A549 treated with AZD2906 at 1 μM for 4 hours (cell line): ENCODE measurements at places on chromosomes 7 and 10. TPM values are rescaled to one million over a fixed set of nuclear protein-coding genes. Genes with fewer than 3 reads are reported as not detected.

Gene DRGX
- total RNA-seq: 0.02 to 0.03 TPM in 2 of 5 replicates, not detected in the others

Gene ASB10
- not detected in 5 replicates for total RNA-seq

Gene DLG5
- 34.7 to 40.7 TPM (median 38.6 TPM) in 5 replicates for total RNA-seq

Gene TRUB1
- 12.6 to 14.7 TPM (median 14.3 TPM) in 5 replicates for total RNA-seq

Gene GTF2IRD2
- total RNA-seq: 4.1 to 8.9 TPM (median 7.2 TPM) in 5 replicates

Gene MRC1
- 0.01 to 0.02 TPM (median 0.02 TPM) in 4 of 5 replicates, not detected in the other for total RNA-seq

Gene MKI67
- total RNA-seq: 51.6 to 79.2 TPM (median 58.9 TPM) in 5 replicates

Gene ZNF117
- total RNA-seq: 0.09 to 0.16 TPM (median 0.13 TPM) in 5 replicates

Gene RPP30
- 47.8 to 52.2 TPM (median 49.8 TPM) in 5 replicates for total RNA-seq

Gene LRRD1
- total RNA-seq: not detected in 5 replicates

Gene MLXIPL
- total RNA-seq: 0.60 to 1.3 TPM (median 1.1 TPM) in 5 replicates

Gene LRGUK
- total RNA-seq: 0.20 to 0.37 TPM (median 0.31 TPM) in 5 replicates

Gene PAX4
- total RNA-seq: not detected in 5 replicates

Gene KIAA1549
- total RNA-seq: 5.1 to 6.0 TPM (median 5.3 TPM) in 5 replicates

Gene PPP3CB
- 14.8 to 17.8 TPM (median 16.6 TPM) in 5 replicates for total RNA-seq

Gene AKR1B1
- 2,348 to 2,695 TPM (median 2,586 TPM) in 5 replicates for total RNA-seq

Gene SFTPA1
- total RNA-seq: not detected in 5 replicates

Gene TAS2R39
- total RNA-seq: not detected in 5 replicates

Gene FAM20C
- 37.7 to 51.4 TPM (median 49.1 TPM) in 5 replicates for total RNA-seq

Gene PKD2L1
- 0.06 to 0.33 TPM (median 0.16 TPM) in 4 of 5 replicates, not detected in the other for total RNA-seq

Gene PNLIPRP3
- total RNA-seq: 0.03 to 0.07 TPM (median 0.04 TPM) in 5 replicates

Gene ZNF789
- total RNA-seq: 7.8 to 9.1 TPM (median 8.3 TPM) in 5 replicates

Gene ERVW-1
- total RNA-seq: 0.07 TPM in 1 of 5 replicates, not detected in the others

Gene SPDYE2
- total RNA-seq: not detected in 5 replicates

Gene CCDC6
- total RNA-seq: 33.9 to 36.8 TPM (median 34.8 TPM) in 5 replicates

Gene TMEM60
- 25.4 to 28.0 TPM (median 26.9 TPM) in 5 replicates for total RNA-seq

Gene PIK3CG
- total RNA-seq: not detected in 5 replicates

Gene MMD2
- total RNA-seq: not detected in 5 replicates

Gene MPP7
- 0.11 to 0.44 TPM (median 0.24 TPM) in 5 replicates for total RNA-seq

Gene CYP2C8
- not detected in 5 replicates for total RNA-seq

Gene ALKBH4
- 9.9 to 12.6 TPM (median 11.6 TPM) in 5 replicates for total RNA-seq

Gene ANKRD30A
- total RNA-seq: 0.49 to 0.92 TPM (median 0.66 TPM) in 5 replicates

Gene VWDE
- 0.31 to 0.63 TPM (median 0.50 TPM) in 5 replicates for total RNA-seq

Gene USP54
- 8.5 to 11.4 TPM (median 10.4 TPM) in 5 replicates for total RNA-seq

Gene CTAGE4
- 0.06 TPM in 1 of 5 replicates, not detected in the others for total RNA-seq

Gene ZNF511
- total RNA-seq: 60.4 to 72.4 TPM (median 65.9 TPM) in 5 replicates

Gene GNB2
- 181 to 270 TPM (median 268 TPM) in 5 replicates for total RNA-seq

Gene TMEM140
- 1.1 to 1.4 TPM (median 1.3 TPM) in 5 replicates for total RNA-seq

Gene AKR1C2
- 3,370 to 4,443 TPM (median 3,626 TPM) in 5 replicates for total RNA-seq

Gene LIPM
- total RNA-seq: not detected in 5 replicates

Gene INHBA
- 0.23 to 0.66 TPM (median 0.41 TPM) in 5 replicates for total RNA-seq

Gene POLR2J2
- 0.23 to 0.46 TPM (median 0.26 TPM) in 5 replicates for total RNA-seq

Gene HHEX
- total RNA-seq: 12.8 to 14.7 TPM (median 13.9 TPM) in 5 replicates

Gene PLEKHS1
- total RNA-seq: 0.02 to 0.06 TPM (median 0.03 TPM) in 4 of 5 replicates, not detected in the other

Gene PPP1R9A
- 2.7 to 4.0 TPM (median 3.5 TPM) in 5 replicates for total RNA-seq

Gene LOXL4
- 1.4 to 1.6 TPM (median 1.5 TPM) in 5 replicates for total RNA-seq

Gene MMRN2
- total RNA-seq: 0.40 to 1.4 TPM (median 0.93 TPM) in 5 replicates

Gene ADRA2A
- 0.12 to 0.20 TPM (median 0.18 TPM) in 5 replicates for total RNA-seq

Gene CALML5
- total RNA-seq: not detected in 5 replicates

Gene ACTR3C
- 0.06 to 0.07 TPM in 2 of 5 replicates, not detected in the others for total RNA-seq

Gene ST8SIA6
- total RNA-seq: 0.03 to 0.14 TPM (median 0.06 TPM) in 4 of 5 replicates, not detected in the other

Gene ENTPD1
- 0.02 to 0.09 TPM (median 0.07 TPM) in 3 of 5 replicates, not detected in the others for total RNA-seq

Gene STEAP2
- total RNA-seq: 3.0 to 4.2 TPM (median 3.9 TPM) in 5 replicates

Gene MMP21
- 0.03 TPM in 1 of 5 replicates, not detected in the others for total RNA-seq

Gene CPN1
- 0.22 to 0.37 TPM (median 0.34 TPM) in 5 replicates for total RNA-seq

Gene C10orf67
- 0.05 to 0.19 TPM (median 0.09 TPM) in 4 of 5 replicates, not detected in the other for total RNA-seq
